HCT116 (cell line): ENCODE measurements at places on chromosomes 7 and 10. TPM values are rescaled to one million over a fixed set of nuclear protein-coding genes. Genes with fewer than 3 reads are reported as not detected.

C1QL3 gene
- not detected for total RNA-seq

ZNF282 gene
- 30.4 TPM for total RNA-seq

WDR86 gene
- not detected for total RNA-seq

GPR85 gene
- total RNA-seq = not detected

CALML3 gene
- not detected for total RNA-seq

TMEM140 gene
- not detected for total RNA-seq

KCNH2 gene
- 9.7 TPM for total RNA-seq

TAS2R4 gene
- 1.2 TPM for total RNA-seq

MNX1 gene
- total RNA-seq = 7.7 TPM

ANKRD61 gene
- total RNA-seq = 0.17 TPM

UTF1 gene
- not detected for total RNA-seq

ARHGEF5 gene
- 44.2 TPM for total RNA-seq

LBX1 gene
- total RNA-seq = not detected

LIPK gene
- not detected for total RNA-seq

CYP2C19 gene
- not detected for total RNA-seq

IQCE gene
- 21.4 TPM for total RNA-seq

GSTO2 gene
- 115 TPM for total RNA-seq

SYT15B gene
- 0.37 TPM for total RNA-seq

LRGUK gene
- 0.49 TPM for total RNA-seq

WNT8B gene
- not detected for total RNA-seq

CDC14C gene
- total RNA-seq = not detected

HMX3 gene
- total RNA-seq = not detected

NRCAM gene
- 0.15 TPM for total RNA-seq

TCF7L2 gene
- 164 TPM for total RNA-seq

NKX2-3 gene
- not detected for total RNA-seq

PLPP4 gene
- not detected for total RNA-seq

CDNF gene
- 1.1 TPM for total RNA-seq
